Pons (tissue), 1 donor: ENCODE measurements at places on chromosomes 13 and 19.

DNA sequence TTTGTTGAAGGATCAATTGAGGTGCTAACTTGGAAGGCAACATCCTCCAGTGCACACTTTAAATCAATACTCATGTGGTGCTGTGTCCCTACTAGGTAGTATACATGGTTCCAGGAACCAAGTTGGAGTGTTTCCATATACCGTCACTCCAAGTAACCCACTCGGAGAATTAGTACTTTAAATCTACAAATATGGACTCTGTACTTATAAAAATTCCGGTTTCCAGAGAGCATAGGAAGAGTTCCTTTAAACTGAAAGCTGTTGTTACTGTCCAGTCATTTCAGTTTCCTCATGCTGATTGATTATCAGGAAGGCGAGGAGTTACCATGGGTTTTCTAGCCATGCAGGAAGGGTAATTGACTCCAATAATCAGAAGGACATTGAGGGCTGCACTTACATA lies 7.2 kb downstream of the CPB2 start:
- DNase-seq, result no peak

DNA sequence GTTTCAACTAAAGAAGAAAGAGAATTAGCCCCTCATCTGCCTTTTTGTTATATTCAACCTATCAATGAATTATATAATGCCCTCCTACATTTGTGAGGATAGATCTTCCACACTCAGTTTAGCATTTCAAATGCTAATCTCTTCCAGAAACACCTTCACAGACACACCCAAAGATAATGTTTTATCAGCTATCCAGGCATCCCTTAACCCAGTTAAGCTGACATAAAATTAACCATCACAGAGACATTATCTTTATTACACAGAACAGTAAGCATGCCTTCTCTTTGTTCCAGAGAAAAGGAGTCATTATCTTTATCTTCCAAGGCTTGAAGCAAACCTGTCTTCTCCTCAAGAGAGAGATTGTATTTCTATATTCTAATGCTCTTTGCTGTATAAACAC lies 53.1 kb downstream of the PCDH20 start:
- no peak for DNase-seq

- DNase-seq, result peak; percentile 8
These were observed 1699.4 kb downstream of the PCDH9 start for GRCh38 chr13:65530688-65531087.

DNA sequence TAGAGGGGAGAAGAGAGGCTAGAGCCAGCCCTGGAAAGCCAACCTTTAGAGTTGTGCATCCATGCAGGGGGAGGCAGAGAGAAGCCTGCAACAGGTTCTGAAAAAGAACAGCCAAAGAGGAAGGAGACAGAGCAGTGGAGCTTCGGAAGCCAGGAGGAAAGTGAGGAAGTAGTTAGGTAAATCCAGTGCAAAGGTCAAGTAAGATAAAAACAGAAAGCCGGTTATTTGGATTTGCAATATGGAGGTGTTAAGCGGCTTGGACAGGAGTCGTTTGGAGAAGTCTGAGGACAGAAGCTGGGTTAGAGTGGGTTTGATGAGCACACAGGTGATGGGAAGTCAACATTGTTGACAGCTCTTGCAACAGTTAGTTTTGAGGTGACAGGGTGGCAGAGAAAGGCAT lies 53.5 kb upstream of the FLT1 start:
- no peak for DNase-seq

GRCh38 chr13:80030491-80030890 lies 310.4 kb downstream of the SPRY2 start:
- DNase-seq, result peak; percentile 71
